ENCODE measurements at places on chromosomes 2 and 18. TPM values are rescaled to one million over a fixed set of nuclear protein-coding genes. Genes with fewer than 3 reads are reported as not detected.

The ADRA2B gene
- total RNA-seq, result not detected

The REG3G gene
- not detected for total RNA-seq

The ERBB4 gene
- not detected for total RNA-seq

The LRP2 gene
- not detected for total RNA-seq

The SIX3 gene
- total RNA-seq, result not detected

The C2orf66 gene
- total RNA-seq, result not detected

The ATP5F1A gene
- total RNA-seq, result 212 TPM

The ESPNL gene
- 0.41 TPM for total RNA-seq

The RFX8 gene
- total RNA-seq, result 1.3 TPM

The HOXD3 gene
- total RNA-seq, result not detected

The ATG16L1 gene
- 89.4 TPM for total RNA-seq

The PROKR1 gene
- total RNA-seq, result not detected

The DPP4 gene
- total RNA-seq, result 40.2 TPM

The COL4A3 gene
- total RNA-seq, result 0.03 TPM

The MLPH gene
- total RNA-seq, result not detected

The HOXD9 gene
- not detected for total RNA-seq

The STPG4 gene
- total RNA-seq, result 0.58 TPM

The DNAH6 gene
- 1.9 TPM for total RNA-seq

The PSMD1 gene
- 38.0 TPM for total RNA-seq

The CD207 gene
- total RNA-seq, result not detected

The SMAD4 gene
- total RNA-seq, result 143 TPM

The FRZB gene
- not detected for total RNA-seq

The CCDC102B gene
- total RNA-seq, result 4.4 TPM

The LOXHD1 gene
- not detected for total RNA-seq

The KATNAL2 gene
- total RNA-seq, result 0.94 TPM

The ACMSD gene
- total RNA-seq, result not detected

The DNAJC5G gene
- not detected for total RNA-seq

The CDH19 gene
- not detected for total RNA-seq

Measured in CD4-positive, alpha-beta memory T cell (primary cell).